ENCODE measurements at places on chromosomes 12 and 14.

DNA sequence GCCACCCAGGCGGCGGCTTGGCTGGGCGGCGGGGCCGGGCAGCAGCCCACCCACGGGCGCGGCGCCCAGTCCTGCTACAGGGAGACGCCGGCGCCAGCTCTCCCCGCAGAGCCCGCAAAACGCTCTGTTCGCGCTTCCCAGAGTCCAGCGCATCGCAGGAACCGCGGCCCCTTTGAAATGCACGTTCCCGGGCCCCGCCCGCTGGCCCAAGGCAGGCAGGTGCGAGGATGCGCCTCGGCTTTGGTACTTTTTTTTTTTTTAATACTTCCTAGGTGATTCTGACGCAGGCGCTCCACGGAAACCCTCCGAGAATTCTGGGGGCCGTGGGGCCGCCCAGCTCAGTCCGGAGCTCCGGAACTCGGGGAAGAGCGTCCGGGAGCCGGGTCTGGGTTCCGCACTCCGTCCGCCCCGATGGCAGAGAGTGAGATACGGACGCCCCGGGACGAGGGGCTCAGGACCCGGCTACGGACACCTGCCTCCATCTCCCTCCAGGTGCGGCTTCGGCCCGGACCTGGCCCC is 483 bp downstream of the POC1B start:
- DNase-seq, result peak; percentile 37

DNA sequence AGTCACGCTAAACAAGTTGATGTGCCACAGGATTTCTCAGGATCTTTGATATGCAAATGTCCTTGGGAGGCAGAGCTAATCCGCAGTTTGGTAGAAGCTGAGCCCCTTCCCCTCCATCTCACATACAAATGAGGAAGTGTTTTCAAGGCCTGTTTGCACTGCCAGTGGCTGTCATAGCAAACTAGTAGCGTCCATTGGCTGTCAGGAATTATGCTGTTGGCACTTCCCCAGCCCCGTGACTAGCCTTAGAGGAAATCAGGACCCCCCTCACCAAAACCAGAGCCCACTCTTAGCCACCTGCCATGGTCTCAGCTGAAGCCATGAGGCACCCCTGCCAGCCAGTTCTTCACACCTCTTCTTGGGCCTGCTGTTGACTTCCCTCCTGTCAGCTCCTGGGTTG is 253.9 kb downstream of the CACNA1C start:
- DNase-seq, result no peak

GRCh38 chr12:131643631-131644452 is 67.0 kb upstream of the SFSWAP start:
- no peak for DNase-seq

GRCh38 chr14:89085231-89085731 is 260.8 kb downstream of the TTC8 start:
- DNase-seq, result no peak

Measured in activated CD4-positive, alpha-beta T cell treated with anti-CD3 and anti-CD28 coated beads, Interleukin-2, amount 50 U/mL, for 1 hour (primary cell).